Activated CD4-positive, alpha-beta T cell treated with anti-CD3 and anti-CD28 coated beads, Interleukin-2, amount 10 ng/mL, durations not matched to agents 24 days and 14 days (primary cell): ENCODE measurements at places on chromosomes 6 and 20.

GRCh38 chr6:141202626-141203025, 930.1 kb upstream of the GJE1 start:
- no peak for DNase-seq

GRCh38 chr6:127539272-127539671, 20.1 kb upstream of the MTCL3 start:
- no peak for DNase-seq

- no peak for DNase-seq
Measured at GRCh38 chr20:41664584-41664983, 46.4 kb upstream of the CHD6 start.

GRCh38 chr20:48828734-48829460, 1.1 kb upstream of the PREX1 start:
- DNase-seq, result peak; percentile 61

DNA sequence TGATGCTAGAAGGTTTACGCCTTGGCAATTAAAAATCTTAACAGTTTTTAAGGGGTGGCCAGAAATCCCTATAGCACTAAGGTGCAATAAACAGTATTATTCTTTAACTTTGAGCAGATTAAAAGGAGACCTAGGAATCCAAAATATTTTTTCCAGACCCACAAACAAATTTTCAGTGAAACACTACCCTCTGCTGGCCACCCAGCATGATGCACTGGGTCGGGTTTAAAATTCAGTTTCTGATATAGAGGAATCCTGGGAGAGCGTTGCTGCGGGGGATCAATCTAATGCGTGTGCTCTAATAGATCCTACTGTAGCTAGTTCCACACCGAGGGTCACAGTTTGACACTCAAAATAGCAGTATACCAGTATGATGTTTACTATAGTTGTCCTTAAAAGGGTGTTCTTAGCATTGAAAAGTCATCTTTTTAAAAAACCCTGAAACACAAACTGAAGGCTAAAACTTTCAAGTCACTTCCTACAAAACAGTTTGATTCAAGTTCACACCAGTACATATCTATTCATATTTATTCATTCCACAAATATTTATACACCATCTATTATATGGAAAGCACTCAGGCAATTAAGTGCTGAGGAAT, 10.2 kb downstream of the UBE3D start:
- peak; percentile 81 for DNase-seq

- DNase-seq, result no peak
Measured at GRCh38 chr6:147005499-147005898, 198.7 kb upstream of the STXBP5 start.

DNA sequence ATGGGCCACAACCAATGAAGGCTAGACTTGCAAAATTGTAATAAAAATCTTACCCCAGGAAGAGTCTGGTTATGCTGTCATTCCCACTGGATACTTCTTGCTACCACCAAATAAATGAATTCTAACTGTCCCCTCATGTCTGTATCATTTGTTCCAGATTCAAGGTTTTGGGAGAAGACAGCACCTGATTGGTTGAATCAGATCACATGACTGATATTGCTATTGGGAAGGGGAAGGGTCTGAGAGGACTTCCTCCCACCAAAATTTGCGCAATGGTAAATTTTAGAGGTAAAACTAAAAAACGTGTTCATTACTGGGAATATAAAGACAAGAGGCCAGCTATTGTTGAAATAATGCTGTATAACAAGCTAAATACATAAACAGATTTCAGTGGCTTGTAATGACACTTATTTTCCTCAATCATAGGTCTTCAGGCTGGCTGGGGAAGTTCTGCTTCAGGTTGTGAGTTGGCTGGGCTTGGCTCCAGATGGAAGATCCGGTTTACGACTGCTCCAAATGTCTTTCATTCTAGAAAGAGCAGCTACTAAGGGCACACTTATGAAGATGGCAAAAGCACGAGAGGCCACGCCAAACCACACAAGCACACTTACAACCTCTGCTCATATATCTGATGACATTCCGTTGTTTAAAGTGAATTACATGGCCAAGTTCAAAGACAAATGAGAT, 27.1 kb upstream of the TASP1 start:
- no peak for DNase-seq

GRCh38 chr6:146919017-146919416, 285.2 kb upstream of the STXBP5 start:
- DNase-seq, result no peak

DNA sequence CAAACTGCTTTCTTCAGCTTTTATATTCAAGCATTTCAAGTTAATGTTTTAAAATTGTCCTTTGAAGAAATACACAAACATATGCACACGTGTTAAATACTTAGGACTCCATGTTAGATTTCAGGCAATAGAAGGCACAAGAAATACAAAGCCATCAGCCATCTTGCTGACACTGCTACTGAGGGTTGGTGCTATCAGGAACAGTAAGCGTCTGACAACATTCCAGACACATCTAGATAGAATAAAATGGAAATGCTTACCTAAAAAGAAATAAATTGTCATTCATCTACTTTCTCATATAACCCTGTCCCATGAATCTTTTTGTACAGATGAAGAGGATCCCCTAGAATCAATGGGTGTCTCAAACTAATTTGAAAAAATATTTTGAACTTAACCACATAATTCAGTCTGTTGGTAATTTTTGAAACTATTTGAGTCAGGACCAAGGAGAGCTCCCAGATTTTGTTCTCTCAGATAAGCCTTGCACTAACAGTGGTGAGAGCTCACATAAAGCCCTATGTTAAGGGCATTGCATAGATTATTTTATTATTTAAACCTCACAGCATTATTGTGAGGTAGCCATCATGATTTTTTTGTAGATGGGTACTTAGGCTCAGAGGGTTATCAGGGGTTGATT, 631.1 kb upstream of the POU3F2 start:
- DNase-seq, result no peak

DNA sequence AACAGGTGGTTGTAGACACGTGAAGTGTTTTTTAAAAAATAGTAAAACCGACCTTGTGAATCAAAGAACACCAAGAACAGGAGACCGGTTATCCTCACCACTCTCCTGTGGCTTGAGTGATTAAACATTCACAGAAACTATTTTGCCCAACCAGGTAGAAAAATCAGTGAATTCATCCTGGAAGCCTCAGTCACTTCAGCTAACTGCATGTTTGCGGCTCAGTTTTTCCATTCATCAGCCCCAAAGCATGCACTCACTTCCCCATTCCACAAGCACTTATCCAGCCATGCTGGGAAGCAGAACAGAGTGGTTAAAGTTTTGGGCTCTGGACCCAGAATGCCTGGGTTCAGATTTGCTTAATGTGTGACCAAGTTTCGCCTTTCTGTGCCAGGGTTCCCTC, 2.4 kb downstream of the LRRN4 start:
- DNase-seq, result no peak

GRCh38 chr6:38976801-38977500, 71.6 kb upstream of the GLP1R start:
- peak; percentile 24 for DNase-seq

- no peak for DNase-seq
Measured at GRCh38 chr6:18380158-18380836, 6.9 kb upstream of the RNF144B start.
